ENCODE measurements at places on chromosomes 5 and 9.

GRCh38 chr5:172642486-172642885 lies 1.4 kb downstream of the NEURL1B start:
- no peak for DNase-seq

DNA sequence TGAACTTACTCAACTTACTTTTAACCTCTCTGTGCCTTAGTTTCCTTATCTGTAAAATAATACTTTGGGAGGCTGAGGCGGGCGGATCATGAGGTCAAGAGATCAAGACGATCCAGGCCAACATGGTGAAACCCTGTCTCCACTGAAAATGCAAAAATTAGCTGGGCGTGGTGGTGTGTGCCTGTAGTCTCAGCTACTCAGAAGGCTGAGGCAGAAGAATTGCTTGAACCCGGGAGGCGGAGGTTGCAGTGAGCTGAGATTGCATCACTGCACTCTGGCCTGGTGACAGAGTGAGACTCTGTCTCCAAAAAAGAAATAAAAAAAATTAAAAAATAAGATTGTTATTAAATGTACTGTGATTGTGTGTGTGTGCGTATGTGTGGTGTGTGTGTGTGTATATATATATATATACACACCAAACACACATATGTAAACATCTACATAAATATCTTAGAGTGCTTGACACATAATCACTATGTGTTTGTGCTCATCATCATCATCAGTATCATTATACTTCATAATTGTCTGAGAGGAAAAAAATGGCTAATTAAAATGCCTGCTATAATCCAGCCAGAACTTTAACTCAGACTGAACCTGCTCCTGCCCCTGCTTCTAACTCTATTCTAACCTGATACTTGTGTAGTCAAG lies 312.8 kb downstream of the FER start:
- DNase-seq = no peak

DNA sequence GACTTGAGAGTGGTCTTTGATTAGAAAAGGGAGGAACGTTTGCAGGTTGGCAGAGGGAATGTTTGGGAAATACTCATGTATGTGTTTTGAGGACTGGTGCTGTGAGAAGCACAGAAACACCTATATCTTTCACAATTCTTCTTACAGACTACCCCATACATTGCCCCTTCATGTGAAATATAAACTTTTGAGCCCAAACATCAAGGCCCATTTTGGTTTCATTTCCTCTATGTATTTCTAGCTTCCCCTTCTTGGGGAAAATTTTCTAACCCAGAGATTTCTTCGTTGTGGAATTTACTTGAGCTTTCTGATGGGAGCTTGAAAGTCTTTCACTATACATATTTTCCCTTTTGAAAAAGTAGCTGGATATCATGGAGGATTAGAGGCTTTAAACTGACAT lies 67.6 kb downstream of the FYB1 start:
- DNase-seq = no peak

GRCh38 chr5:67246108-67246507 lies 49.5 kb upstream of the CD180 start:
- peak; percentile 86 for DNase-seq

- DNase-seq = no peak
Measured at GRCh38 chr9:80158554-80159170, 586.9 kb downstream of the TLE4 start.

DNA sequence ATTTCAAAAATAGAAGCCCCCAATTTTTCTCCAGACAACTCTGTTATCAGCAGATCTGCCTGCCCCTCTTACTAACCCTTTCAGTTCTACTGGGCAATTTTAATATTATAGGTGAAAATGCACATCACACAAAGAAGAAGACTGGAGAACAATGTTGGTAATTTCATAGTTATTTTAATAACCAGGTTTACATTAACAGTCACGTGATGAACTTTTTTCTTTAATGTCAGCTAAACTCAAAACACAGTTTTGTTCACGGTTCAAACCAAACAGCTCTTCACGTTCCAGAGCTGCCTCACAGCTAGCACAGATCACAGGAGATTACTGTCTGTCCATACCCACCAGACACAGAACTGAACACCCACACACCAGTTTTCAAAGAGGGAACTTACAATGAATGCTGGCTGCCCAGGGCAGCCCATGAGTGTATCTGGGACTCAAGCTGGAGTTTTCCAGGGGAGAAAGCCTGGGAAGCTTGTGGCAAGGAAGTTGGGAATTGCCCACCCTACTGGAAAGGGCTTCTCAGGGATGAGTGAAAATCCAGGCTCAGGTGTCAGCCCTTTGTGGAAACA lies 119.1 kb downstream of the DPYSL3 start:
- DNase-seq = no peak

DNA sequence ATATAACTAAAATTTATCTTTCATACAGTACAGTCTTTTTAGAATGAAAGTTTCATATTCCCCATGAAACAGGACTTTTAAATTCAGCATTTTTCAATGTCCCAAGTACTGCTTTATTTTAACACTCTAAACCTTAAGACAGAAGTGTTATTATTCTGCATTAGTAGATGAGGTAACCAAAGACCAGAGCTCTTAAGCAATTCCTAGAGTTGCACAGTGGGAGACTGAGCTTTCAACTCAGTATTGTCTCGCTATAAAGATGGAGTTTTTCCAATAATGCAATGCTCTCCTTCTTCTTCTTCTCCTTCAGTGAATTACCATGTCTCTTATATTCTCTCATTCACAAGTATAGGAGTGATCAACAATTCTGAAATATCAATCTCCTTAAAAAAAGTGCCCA lies 479.7 kb downstream of the CETN3 start:
- DNase-seq = no peak

DNA sequence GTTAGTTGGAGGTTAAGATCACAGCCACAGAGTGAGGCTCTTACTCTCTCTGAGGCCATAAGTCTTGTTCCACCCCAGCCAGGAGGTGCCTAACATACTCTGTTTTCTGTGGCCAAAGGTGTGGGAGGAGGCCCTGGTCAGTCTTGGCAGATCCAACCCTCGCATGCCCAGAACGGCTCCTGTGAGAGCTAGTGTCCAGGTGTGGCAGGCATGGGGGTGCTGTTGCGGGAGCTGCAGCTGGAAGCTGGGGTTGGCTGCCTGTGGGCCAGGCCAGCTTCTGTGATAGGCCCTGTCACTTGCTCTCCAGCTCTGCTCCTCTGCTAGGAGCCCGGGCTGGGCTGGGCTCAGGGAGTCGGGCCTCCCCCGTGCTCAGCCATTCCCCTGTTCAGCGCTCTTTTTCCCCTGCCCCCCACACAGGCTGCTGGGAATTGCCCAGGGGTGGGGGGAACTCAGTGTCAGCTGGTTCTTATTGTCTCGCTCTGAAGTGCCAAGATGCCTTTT lies 31.6 kb downstream of the IER5L start:
- no peak for DNase-seq

DNA sequence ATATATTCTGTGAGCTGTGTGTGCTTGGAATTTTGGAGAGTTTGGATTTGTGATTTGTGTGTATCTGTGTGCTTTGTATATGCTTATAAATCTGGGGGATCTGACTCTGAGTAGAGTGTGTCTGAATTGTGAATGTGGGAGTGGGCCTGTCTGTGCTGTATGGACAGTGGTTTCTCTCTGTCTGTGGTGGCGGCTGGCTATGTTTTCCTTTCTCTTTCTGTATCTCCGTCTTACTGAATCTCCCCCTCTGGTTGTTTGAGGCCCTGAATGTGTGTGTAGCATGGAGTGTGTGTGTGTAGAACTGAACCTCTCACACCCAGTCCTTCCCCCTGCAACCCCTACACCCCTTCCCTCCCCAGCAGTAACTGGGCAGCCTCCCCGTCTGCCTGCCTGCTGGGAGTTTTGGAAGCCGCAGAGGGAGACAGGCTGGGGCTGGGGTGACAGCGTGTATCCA lies 4.7 kb downstream of the CXXC5 start:
- no peak for DNase-seq

DNA sequence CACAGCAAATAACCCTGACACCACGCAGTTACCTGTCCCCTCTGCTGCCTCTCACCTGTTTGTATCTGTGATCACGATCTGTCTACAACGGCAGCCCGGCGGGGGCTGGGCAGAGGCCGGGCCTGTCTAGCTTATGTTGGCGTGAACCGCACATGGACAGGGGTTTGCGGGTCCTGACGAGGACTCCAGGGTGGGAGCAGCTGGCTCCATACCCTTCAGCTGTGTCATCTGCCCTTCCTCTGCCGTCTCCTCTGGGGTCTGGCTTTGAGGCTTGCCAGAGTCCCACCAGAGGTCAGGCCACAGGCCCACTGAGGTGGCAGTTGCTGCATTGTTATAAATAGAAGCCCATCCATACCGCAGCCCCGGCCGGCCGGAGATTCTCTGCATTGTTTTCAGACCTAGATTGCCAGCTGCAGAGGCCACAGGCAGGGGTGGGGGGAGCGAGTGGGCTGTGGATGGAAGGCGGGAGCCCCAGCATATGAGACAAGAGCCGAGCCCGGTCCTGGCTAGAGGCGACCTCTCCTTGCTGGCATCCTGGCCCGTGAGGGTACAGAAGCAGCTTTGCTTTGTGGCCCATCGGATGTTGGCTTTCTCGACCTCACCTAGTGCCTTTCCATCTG lies 37.8 kb downstream of the FAM78A start:
- peak; percentile 65 for DNase-seq

- DNase-seq = no peak
Measured at GRCh38 chr5:136210259-136210658, 17.3 kb upstream of the SMIM32 start.

DNA sequence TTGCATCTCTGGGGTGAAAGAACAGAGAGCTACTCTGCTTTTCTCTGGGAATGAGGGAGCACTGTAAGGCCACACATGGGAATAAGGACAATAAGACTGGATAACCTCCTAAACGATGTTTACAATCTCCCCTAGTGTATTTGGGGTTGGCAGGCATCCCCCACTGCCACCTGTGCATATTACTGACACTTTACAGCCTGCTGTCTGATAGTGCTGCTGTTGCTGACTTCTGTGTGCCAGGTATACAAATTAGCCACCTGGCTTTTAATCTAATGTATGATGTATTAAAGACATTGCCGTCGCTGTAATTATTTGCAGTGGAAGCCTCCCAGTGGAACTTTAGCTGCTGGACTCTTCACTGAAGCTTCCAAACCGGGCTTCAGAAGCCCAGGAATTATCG lies 4.4 kb upstream of the SHISAL2B start:
- no peak for DNase-seq

- DNase-seq = no peak
Measured at GRCh38 chr5:160743027-160743426, 109.0 kb downstream of the ATP10B start.

DNA sequence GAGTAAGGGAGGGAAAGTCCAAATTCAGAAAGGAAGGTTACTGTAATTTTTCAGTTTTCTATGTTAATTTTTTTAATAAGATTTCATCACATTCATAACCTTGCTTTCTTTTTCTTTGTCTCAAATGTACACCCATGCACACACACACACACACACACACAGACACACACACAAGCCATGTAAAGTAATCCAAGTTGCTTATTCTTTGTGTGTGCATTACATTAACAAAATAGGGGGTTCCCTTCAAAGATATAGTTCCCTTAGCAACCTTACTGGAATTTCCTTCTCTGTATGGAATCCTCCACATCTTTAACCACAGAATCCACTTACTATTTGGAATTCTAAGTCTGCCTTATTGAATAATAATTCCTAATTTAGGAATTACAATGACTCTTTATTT lies 32.7 kb downstream of the ZNF366 start:
- DNase-seq = no peak

- DNase-seq = no peak
Measured at GRCh38 chr9:82572146-82572545, 490.8 kb downstream of the RASEF start.

GRCh38 chr5:111942201-111942600 lies 185.2 kb upstream of the NREP start:
- no peak for DNase-seq

DNA sequence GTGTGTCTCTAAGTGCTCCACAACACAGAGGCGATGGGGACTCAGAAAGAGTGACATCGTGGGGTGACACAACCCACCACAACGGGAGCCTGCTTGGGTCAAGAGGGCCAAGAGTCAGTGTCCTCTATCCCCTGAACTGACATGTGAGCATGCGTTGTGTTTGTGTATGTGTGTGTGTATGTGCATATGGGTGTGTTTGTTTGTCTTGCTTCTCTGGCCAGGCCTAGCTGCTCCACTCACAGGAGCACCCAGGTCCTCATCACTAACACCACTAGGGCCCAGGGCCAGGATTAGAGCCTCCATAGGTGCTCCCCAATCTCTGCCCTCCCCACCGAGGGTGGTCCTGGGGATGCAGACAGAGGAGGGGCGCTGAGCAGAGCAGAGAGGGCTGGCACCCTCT lies 115.0 kb upstream of the CTSV start:
- no peak for DNase-seq

- DNase-seq = no peak
Measured at GRCh38 chr5:78806544-78806943, 158.0 kb upstream of the LHFPL2 start.

- peak; percentile 58 for DNase-seq
Measured at GRCh38 chr5:43729846-43730478, 127.0 kb downstream of the NNT start.

GRCh38 chr9:31136524-31136923 lies 1247.9 kb upstream of the ACO1 start:
- no peak for DNase-seq

GRCh38 chr5:81233080-81233634 lies at the start of gene CKMT2:
CKMT2 (plus strand) TSS chr5:81233322; CDS start chr5:81251133, 17,811 bp downstream.
- DNase-seq = peak; percentile 23

- DNase-seq = no peak
Measured at GRCh38 chr5:61840361-61840760, 465.6 kb upstream of the KIF2A start.

DNA sequence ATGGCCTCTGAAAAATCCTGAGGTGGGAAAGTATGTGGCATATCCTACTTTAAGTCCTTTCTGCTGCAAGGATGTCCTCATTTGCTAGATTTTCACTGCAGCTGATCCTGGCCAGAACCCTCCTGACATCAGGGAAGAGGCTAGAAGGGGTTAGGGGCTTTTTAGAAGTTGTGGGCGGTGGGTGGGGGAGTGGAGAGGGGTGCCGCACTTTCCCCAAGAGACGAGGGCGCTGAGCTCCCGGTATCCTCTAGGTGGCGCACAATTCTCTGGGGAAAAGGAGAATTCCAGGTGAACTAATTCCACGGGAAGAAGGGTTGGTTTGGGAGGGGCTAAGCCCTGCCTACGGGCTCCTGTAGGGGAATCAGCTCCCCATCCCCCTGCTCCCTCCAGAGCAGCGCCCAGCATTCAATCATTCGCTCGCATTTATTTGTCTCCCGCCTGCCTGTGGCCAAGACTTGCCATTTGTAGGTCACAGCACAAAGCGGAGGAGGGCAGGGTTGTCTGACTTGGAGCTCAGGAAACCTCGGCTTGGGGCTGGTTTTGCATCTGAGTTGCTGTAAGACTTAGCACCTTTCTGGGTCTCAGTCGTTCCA lies 42.9 kb upstream of the HAND1 start:
- peak; percentile 32 for DNase-seq

GRCh38 chr5:67047160-67047559 lies 149.4 kb downstream of the CD180 start:
- DNase-seq = no peak
